ENCODE measurements at places on chromosomes 4 and X. TPM values are rescaled to one million over a fixed set of nuclear protein-coding genes. Genes with fewer than 3 reads are reported as not detected.
A peak's percentile ranks its signal among the peaks of the same experiment; 100 is the strongest.

The C4orf50 gene
- polyA plus RNA-seq: not detected

GRCh38 chrX:78029663-78030062 lies 60.2 kb upstream of the PGAM4 start:
- peak; percentile 7 for DNase-seq

The MSANTD1 gene
- polyA plus RNA-seq: 0.57 TPM

DNA sequence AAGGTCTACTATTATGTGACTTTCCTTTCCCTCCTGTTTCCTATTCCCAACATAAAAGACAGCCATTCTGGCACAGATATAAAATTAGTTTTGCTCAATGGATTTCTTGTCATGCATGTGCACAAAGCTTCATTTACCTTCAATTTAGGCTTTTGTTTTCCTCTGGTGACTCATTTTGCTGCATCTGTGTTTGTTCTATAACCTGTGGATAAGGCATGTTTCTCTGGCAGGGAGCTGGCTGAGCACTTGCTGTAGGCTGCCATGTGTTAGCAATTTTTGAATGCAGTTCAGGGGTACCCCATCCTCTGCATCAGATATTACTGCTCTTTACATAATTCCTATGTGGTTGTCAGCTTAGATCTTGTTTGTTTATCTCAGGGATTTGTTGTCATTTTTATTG lies 202.8 kb upstream of the GRID2 start:
- DNase-seq: no peak

GRCh38 chrX:18761750-18762149 lies 54.3 kb downstream of the PPEF1 start:
- no peak for DNase-seq

- no peak for DNase-seq
Measured at GRCh38 chrX:40446921-40447320, 133.8 kb upstream of the ATP6AP2 start.

All from renal pelvis (tissue), 12 donors.